ENCODE measurements at places on chromosomes 5 and 9.

GRCh38 chr5:81121836-81122630, 111.1 kb upstream of the CKMT2 start:
- DNase-seq: no peak

DNA sequence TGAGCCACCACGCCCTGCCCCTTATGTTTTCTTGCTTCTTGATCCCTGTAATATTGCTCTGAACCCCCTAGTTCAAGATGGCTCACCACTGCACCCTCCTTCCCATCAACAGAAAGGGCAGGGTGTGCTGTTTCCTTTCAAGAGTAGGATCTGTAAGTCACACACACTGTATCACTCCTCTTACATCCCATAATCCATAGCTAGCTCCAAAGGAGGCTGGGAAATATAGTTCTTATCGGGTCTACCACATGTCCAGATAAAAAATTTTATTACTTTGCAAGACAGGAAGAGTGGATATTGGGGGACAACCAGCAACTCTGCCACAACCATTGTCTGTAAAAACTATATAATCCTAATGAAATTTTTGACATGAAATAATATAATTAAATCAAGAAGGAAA, 79.6 kb downstream of the C9orf50 start:
- DNase-seq: no peak

- no peak for DNase-seq
Measured at GRCh38 chr9:80076162-80076561, 504.4 kb downstream of the TLE4 start.

GRCh38 chr5:172303162-172303561, 19.6 kb upstream of the UBTD2 start:
- DNase-seq: no peak

- DNase-seq: no peak
Measured at GRCh38 chr5:143641549-143642355, 170.2 kb upstream of the HMHB1 start.

- no peak for DNase-seq
Measured at GRCh38 chr5:147801461-147801860, 18.9 kb upstream of the JAKMIP2 start.

DNA sequence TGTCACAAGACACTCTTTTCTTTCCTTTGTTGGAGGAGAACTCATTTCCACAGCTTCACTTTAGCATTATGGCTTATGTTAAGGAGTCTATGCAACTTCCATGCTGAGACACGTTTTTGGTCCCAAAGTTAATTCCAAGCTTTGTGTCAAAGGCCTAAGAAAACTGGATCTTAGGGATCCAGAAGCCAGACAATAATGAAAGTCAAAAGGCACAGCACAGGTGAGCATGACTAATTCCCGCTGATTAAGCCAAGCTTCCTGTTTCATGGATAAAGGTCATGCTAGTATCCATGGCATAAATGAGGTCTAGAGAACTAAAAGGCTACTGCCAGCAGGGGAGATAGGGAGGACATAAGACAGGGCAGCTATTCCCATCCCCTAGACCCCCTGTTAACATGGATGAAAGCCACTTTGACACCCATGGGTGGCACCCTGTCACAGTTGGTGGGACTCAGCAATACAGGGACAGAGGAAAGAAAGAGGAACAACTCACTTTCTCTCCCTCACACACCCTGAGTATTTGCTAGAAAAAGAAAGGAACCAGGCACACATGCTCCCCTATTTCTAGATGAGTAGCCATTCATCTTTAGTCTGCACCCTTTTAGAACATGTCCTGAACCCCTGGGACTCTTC, 438.1 kb upstream of the CDH9 start:
- DNase-seq: no peak

GRCh38 chr9:29640507-29640906, 2067.2 kb upstream of the C9orf72 start:
- no peak for DNase-seq

GRCh38 chr9:72627956-72628540, 106.6 kb downstream of the TMC1 start:
- no peak for DNase-seq

GRCh38 chr5:181189363-181189961, 15.5 kb downstream of the TRIM7 start:
- DNase-seq: peak; percentile 67

- DNase-seq: no peak
Measured at GRCh38 chr5:139524940-139525585, 36.1 kb upstream of the UBE2D2 start.

- DNase-seq: no peak
Measured at GRCh38 chr5:88238732-88239131, 29.9 kb downstream of the TMEM161B start.

- DNase-seq: no peak
Measured at GRCh38 chr9:27198190-27198589, 89.2 kb downstream of the TEK start.

DNA sequence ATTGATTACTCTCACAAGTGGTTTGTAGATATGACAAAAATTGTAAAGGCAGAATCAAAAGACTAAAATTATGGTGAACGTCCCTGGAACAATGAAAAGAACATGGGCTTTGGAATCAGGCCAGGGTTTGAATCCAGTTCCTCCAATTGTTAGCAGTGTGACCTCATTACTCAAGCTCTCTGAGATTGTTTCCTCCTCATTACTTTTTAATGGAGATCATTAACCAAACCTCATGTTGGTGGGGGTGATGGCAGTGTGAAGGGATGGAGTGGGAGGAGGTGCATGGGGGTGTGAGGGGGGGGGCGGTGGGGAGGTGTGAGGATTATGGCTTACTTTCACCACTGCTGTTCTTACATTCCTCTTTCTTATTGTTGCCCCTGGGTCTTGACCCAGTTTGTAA, 44.1 kb upstream of the FOXE1 start:
- DNase-seq: no peak

GRCh38 chr5:72441094-72441723, 66.0 kb downstream of the ZNF366 start:
- no peak for DNase-seq
